ENCODE measurements at places on chromosomes 11 and 22. TPM values are rescaled to one million over a fixed set of nuclear protein-coding genes. Genes with fewer than 3 reads are reported as not detected.

The APOL2 gene
- 42.4 TPM for polyA plus RNA-seq

The THRSP gene
- not detected for polyA plus RNA-seq

The MUC2 gene
- polyA plus RNA-seq, result not detected

The PKDREJ gene
- not detected for polyA plus RNA-seq

The HTR3B gene
- not detected for polyA plus RNA-seq

The MYBPC3 gene
- polyA plus RNA-seq, result not detected

The KCNJ11 gene
- polyA plus RNA-seq, result not detected

The PANX3 gene
- polyA plus RNA-seq, result not detected

The GPR83 gene
- not detected for polyA plus RNA-seq

The MRPL48 gene
- polyA plus RNA-seq, result 91.5 TPM

The PKP3 gene
- 0.36 TPM for polyA plus RNA-seq

The OR52H1 gene
- polyA plus RNA-seq, result not detected

The F2 gene
- not detected for polyA plus RNA-seq

GRCh38 chr22:33920927-33921524 is 750 bp upstream of the LARGE1 start:
- H3K4me3 ChIP-seq, result peak overlapping the region; percentile 90
- H3K4me1 ChIP-seq, result peaks cover 38% of the 10 kb centered on the region

DNA sequence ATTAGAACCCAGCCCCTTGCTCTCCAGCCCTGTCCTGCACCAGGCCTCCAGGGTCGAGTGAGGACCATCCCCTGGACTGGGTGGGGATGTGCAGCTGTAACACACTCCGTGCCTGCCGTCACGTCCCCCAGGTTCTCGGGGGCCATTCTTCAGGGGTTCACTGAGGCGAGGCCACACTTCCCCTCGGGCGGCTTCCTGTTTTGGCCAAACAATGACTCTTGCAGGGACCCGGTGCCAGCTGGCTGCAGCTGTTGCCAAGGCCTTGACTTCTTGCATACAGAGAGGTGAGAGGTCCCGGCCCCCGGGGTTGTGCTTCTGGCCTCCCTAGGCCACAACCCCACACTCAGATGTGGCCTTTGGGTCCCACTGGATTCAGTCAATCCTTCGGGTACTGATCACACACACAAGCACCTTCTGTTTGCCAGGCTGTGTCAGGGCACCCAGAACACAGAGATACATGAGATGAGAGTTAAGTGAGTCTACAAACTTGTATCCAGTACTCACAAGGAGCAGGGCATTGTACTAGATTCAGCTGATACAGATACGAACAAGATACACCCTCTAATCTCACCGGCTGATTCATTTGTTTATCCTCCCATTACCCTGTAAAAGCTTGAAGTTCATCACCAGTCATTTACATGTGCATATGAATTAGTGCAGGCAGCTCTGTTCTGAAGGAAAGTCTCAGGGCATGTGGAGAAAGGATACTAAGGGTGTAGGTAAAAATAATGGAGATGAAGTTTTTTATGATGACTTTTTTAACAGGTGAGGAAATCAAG is 32.9 kb downstream of the LRRC32 start:
- H3K27me3 ChIP-seq, result peaks cover 7% of the 10 kb centered on the region
- no peak overlapping the region for H3K27ac ChIP-seq
- no peaks in the 10 kb centered on the region for H3K36me3 ChIP-seq
- no peak overlapping the region for H3K4me3 ChIP-seq

DNA sequence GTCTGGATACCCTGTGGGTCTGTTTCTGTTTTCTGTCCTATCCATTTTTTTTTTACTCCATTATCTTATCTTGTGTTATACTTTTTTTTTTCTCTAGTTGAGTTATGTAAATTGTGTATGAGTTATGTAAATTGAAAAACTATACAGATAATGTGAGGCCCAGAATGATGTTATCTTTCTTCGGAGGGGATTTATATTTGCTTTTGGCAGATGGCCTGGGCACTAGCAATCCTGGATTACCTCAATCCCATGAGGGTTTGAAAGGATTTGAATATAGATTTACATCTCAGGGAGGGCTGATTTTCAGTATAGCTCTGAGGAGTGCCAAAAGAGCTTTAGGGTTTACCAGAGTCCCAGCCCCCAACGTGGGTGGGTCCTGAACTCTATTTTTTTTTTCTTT is 71.0 kb downstream of the CSTPP1 start:
- no peak overlapping the region for H3K4me3 ChIP-seq

- no peak overlapping the region for H3K27ac ChIP-seq
- H3K36me3 ChIP-seq, result no peaks in the 10 kb centered on the region
- H3K4me3 ChIP-seq, result no peak overlapping the region
- no peaks in the 10 kb centered on the region for H3K4me1 ChIP-seq
- peaks cover 10% of the 10 kb centered on the region for H3K27me3 ChIP-seq
Measured at GRCh38 chr22:32219026-32219425, 14.2 kb upstream of the RFPL2 start.

GRCh38 chr11:57920971-57921370 is 102.7 kb upstream of the OR9Q1 start:
- H3K27me3 ChIP-seq, result peaks cover 2% of the 10 kb centered on the region
- H3K27ac ChIP-seq, result no peak overlapping the region
- H3K4me1 ChIP-seq, result no peaks in the 10 kb centered on the region
- H3K4me3 ChIP-seq, result no peak overlapping the region
- no peak for DNase-seq
- no peaks in the 10 kb centered on the region for H3K36me3 ChIP-seq

- DNase-seq, result no peak
- H3K27ac ChIP-seq, result peak overlapping the region; percentile 79
- H3K4me3 ChIP-seq, result peak overlapping the region; percentile 95
Measured at GRCh38 chr11:118921929-118922744, 3.6 kb downstream of the BCL9L start.

DNA sequence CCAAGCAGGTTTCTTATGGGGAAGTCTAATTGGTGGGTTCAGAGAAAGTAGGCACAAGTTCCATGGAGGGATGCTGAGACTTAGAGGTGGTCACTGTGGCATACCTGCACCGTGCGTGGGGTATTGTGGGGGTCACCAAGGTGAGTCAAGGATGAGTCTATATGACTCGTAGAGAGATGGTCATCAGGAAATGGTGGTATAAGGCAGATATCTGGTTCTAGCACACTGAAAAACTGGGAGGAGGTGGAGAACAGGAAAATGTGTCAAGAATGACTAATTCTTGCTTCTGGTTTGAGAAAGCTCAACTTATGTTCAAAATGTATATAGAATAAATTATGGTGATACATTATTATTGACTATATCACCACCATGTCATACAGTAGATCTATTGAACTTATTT is 258.1 kb downstream of the RAB38 start:
- H3K4me1 ChIP-seq, result no peaks in the 10 kb centered on the region
- no peak overlapping the region for H3K4me3 ChIP-seq
- no peaks in the 10 kb centered on the region for H3K27me3 ChIP-seq
- no peak overlapping the region for H3K27ac ChIP-seq
- DNase-seq, result no peak

- H3K27ac ChIP-seq, result peak overlapping the region; percentile 51
- no peak for DNase-seq
- peaks cover 58% of the 10 kb centered on the region for H3K4me1 ChIP-seq
- no peaks in the 10 kb centered on the region for H3K36me3 ChIP-seq
- peak overlapping the region; percentile 77 for H3K4me3 ChIP-seq
Measured at GRCh38 chr11:47388697-47389576, 10.6 kb upstream of the SPI1 start.

DNA sequence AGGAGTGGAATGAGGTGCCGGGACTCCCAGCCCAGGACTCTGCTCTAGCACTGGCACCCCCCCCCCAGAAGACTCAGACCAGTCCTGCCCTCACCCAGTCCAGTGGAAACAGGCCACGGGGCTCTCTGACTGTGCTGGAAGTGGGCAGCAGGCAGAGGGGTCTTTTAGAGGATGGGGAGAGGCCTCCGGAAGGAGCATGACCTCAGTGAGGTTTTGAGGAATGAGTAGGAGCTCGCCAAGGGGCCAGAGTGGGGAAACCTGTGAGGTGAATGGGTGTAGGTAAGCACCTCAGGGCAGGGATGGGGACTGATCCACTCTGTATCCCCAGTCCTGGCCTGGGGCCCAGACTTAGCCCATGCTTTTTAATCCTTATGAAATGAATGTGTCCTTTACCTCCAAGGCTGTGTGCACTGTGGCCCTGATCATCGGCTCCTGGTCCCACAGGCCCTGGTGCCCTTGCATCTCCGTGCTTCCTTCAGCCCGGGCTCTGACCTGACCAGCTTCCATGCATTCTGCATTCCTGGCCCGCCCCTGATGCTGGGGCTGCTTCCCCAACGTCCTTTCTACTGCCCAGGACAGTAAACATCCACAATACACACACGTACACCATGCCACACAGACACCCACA is 24.4 kb upstream of the RFPL3 start:
- DNase-seq, result no peak
- H3K4me1 ChIP-seq, result no peaks in the 10 kb centered on the region
- H3K27ac ChIP-seq, result no peak overlapping the region
- H3K4me3 ChIP-seq, result no peak overlapping the region
- no peaks in the 10 kb centered on the region for H3K36me3 ChIP-seq

- no peaks in the 10 kb centered on the region for H3K36me3 ChIP-seq
- peak overlapping the region; percentile 45 for H3K4me3 ChIP-seq
- no peak for DNase-seq
- peaks cover 2% of the 10 kb centered on the region for H3K27me3 ChIP-seq
- peaks cover 30% of the 10 kb centered on the region for H3K4me1 ChIP-seq
Measured at GRCh38 chr11:95434489-95435057, 203.6 kb upstream of the SESN3 start.

- no peak for DNase-seq
- H3K27me3 ChIP-seq, result no peaks in the 10 kb centered on the region
- no peak overlapping the region for H3K4me3 ChIP-seq
- H3K36me3 ChIP-seq, result peaks cover 42% of the 10 kb centered on the region
- no peaks in the 10 kb centered on the region for H3K4me1 ChIP-seq
Measured at GRCh38 chr11:10526974-10527918, 13.7 kb downstream of the RNF141 start.

DNA sequence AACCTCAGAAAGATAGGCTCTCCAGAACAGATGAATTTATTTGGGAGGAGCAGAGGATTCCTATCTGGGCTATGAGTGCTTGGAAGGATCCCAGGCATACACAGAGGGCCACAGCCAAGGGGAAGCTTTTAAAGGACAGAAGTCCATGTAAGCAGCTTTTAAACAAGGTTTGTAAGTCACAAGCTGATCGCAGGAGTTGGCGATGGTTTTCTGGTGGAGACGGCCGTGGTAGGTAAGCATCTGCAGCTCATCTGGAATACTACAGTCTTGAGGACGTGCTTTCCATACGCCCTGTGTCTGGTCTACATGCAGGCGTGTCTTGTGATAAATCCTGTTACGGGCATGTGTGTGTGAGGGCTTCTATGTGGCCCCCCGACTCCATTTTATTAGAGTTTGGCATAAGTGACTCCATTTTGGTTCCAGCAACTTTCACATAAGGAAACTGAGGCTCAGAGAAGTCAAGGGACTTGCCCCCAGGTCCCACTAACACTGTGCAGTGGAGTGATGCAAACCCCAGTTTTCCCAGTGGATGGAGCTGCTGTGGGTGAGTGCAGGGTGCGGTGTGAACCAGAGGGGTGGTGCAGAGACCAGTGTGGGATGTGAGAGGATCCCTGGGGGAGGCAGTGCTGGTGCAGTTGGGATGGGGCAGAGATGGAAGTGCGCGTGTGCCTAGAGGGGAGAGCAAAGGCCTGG is 11.8 kb upstream of the ACY3 start:
- DNase-seq, result no peak
- H3K36me3 ChIP-seq, result no peaks in the 10 kb centered on the region
- H3K27ac ChIP-seq, result no peak overlapping the region
- no peaks in the 10 kb centered on the region for H3K27me3 ChIP-seq

GRCh38 chr22:21624120-21624879 is 5.5 kb downstream of the YDJC start:
- peaks cover 11% of the 10 kb centered on the region for H3K27me3 ChIP-seq

GRCh38 chr11:75498556-75499255 is 27.0 kb downstream of the GDPD5 start:
- peaks cover 3% of the 10 kb centered on the region for H3K27me3 ChIP-seq
- H3K4me3 ChIP-seq, result no peak overlapping the region
- DNase-seq, result no peak
- no peaks in the 10 kb centered on the region for H3K4me1 ChIP-seq
- no peak overlapping the region for H3K27ac ChIP-seq
